ENCODE measurements at places on chromosomes 2 and 18. TPM values are rescaled to one million over a fixed set of nuclear protein-coding genes. Genes with fewer than 3 reads are reported as not detected.

- DNase-seq: no peak
Observed at GRCh38 chr2:42021464-42021863, 26.4 kb upstream of the PKDCC start.

DNA sequence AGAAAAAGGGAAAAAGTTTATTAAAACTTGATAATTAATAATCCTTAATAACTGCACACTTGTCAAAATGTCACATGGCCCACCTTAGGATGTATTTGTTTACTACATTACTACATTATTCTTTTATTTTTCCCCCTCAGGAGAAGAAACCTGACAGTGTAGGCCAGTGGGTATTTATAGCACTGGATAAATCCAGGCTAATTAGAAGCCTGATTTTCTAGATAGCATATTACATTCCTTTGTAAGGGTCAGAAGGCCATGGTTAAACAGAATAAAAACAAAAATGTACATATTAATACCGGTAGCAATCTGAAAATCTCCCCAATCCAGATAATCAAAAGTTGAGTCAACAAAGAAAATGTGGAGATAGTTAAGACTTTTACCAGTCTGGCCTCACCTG, 21.5 kb upstream of the KIDINS220 start:
- DNase-seq: no peak

DNA sequence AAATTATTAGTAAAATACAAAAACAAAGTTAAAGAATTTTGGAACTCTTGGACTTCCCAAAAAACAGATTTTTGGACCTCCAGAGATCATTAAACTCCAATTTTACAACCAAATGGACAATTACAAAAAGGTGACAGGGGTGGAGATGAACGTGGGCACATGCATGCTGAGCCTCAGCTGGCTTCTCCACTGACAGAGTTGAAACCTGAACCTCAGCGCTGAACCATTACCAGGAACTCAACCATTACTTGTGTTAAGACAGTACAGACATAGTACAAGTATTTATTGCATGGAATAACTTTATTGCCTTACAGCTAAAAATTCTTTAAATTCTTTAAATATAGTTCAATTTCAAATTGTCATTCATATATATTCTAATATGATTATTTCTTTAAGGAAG, 33.0 kb upstream of the KIDINS220 start:
- no peak for DNase-seq

DNA sequence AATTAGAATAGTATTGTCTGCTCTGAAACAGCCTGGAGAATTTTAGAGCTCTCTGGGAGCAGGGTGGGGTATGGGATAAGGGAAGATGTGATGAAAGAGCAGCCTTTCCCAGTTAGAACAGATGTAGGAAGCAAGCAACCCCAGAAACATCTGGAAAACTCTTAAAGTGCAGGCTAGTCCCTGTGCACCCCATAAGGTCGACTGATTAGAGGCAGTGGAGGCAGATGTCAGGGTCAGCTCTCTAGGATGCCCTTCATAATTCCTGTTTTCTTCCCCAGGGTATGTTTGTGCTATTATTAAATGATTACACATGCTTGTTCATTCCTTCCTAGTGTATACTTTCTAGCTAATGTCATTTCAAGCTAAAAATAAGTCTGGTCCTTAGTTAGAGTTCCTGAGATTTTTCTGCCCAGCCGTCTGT, 41.7 kb downstream of the PTPRM start:
- DNase-seq: no peak

- DNase-seq: no peak
Observed at GRCh38 chr2:108240966-108241365, 1.2 kb downstream of the SULT1C3 start.

DNA sequence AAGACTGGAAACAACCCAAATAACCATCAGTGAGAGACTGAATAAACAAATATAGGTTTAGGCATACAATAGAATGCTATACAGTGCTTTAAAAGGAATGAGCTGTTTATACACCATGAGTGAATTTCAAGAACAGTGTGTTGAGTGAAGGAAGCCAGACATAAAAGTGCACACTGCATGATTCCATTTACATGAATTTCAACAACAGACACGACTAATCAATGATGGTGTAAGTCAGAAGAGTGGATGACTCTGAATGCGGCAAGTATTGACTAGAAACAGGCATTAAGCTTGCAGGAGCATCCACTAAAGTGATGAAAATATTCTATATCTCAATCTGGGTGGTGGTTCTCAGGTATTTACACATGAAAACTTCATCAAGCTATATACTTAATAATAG, 142.7 kb upstream of the SLC39A10 start:
- no peak for DNase-seq

- DNase-seq: no peak
Observed at GRCh38 chr2:73101626-73102256, 11.0 kb downstream of the RAB11FIP5 start.

DNA sequence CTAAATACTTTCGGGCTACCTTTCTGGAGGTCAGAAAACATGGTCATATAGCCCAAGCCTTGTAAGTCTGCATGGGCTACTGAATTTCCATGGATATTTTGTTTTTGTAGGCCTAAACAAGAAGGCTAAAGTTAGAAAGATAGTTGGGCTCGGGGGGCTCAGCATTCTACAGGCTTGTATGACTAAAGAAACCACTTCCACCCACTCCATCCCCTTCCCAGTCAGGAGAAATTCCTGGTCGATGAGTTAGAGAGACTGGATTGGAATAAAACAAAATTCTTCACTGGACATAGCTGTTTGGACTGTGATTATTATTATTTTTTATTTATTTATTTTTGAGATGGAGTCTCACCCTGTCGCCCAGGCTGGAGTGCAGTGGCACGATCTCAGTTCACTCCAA, 539.4 kb upstream of the TNP1 start:
- no peak for DNase-seq

DNA sequence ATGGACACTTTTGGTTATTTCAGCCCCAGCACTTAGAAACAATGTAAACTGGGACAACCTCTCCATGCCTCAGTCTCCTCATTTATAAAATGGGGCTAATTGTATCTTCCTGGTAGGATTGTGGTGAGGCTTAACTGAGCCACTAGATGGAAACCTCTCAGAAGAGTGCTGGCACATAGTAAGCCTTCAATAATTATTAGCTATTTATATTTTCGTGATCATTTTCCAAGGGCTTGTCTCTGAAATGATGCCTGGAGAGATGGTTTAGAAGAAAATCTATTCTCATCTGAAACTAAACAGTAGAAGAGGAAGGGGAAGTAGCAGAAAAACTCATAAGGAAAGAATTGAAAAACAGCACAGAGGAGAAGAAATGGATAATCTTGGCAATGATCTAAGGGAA, 6.8 kb downstream of the RAX start:
- no peak for DNase-seq

DNA sequence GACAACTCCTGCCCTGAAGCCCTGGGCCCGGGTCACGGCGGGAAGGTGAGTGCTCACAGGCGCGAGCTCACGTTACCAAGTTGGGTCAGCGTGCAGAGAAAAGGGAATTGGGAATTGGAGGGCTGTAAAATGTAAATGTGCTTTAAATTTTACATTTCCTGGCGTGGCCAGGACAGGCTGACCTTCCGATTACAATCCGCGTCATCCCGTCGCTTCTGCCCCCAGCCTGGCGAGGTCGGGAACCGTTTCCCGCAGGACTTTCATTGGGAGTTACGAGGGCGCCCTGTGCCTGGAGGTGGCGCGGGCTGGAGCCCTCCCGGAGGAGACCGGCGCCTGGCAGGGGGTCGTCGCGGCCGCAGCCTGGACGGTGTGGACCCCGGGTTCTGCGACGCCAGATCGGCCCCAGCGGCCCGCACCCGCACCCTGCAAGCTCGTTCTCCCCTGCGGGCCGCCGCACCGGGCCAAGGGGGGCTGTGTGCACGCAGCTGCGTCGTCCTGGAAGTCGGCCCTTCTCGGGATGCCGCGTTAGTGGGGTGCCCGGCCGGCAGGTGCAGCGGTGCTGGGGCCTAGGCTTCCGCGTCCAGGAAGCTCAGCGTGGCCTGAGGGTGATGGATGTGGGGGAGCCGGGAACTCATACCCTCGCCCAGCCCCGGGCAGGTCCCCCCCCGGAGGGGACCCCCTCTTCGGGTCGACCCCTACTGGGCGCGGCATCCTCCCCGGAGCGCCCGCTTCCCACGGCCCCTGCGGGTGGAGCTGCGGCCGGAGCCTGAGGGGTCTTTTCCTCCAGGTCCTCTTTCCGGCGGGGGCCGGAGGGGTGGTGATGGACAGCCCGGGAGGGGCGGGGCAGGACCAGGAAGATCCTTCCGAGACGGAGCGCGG, 63.9 kb downstream of the LRRFIP1 start:
- no peak for DNase-seq

DNA sequence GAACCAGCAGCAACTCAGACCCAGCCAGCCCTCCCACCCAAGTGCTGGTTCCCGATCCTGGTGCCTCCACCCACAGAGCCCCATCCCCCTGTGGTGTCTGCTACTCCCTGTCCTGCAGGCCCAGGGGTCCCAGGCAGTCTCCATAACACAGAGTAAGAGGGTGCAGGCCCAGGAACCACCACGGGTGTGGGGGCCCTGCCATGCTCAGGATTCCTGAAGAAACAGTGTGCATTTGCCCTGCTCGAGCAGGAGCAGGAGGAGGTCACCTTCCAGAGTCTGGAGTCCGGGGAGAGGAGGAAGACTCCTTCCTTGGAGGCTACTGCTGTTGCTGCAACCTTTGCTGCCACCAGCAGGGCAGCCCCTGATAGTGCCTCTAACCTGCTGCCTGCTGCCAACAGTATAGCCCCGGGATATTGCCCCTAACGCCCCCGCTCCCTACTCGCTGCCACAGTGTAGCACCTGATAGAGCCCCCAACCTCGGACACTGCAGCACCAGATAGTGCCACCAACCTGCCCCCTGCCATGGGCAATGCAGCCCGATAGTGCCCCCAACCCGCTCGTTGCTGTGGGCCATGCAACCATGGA, 46.8 kb upstream of the ANKRD62 start:
- DNase-seq: no peak

- DNase-seq: no peak
Observed at GRCh38 chr18:36031407-36031806, 36.0 kb downstream of the RPRD1A start.

GRCh38 chr2:161068670-161069069, 91.6 kb upstream of the TANK start:
- DNase-seq: no peak

DNA sequence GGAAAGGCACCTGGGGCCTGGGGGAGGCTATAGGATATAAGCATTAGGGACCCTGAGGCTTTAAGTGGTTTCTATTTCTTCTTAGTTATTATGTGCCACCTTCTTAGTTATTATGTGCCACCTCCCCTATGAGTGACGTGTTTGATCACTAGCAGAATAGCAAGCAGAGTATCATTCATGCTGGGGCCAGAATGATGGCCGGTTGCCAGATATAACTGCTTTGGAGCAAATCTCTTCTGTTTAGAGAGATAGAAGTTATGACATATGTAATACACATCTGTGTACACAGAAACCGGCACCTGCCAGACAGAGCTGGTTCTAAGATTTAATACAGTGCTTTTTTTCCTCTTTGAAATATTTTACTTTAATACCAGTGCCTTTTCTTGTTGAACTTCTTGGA, 29.4 kb downstream of the LIPG start:
- DNase-seq: no peak

DNA sequence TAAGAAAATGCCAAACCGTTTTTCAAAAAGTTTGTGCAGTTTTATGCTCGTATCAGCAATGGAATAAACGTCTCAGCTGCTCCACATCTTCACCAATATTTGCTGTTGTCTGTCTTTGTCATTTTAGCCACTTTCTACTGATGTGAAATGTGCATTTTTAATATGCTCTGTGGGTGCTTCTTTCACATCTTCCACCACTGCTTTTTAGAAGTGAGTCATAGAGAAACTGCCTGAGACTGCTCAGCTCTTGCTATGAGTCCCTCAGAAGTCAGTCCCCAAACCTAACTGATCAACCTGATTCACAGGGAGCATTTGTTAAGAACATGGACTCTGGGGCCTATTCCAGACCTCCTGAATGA, 41.0 kb upstream of the EPC2 start:
- DNase-seq: no peak

DNA sequence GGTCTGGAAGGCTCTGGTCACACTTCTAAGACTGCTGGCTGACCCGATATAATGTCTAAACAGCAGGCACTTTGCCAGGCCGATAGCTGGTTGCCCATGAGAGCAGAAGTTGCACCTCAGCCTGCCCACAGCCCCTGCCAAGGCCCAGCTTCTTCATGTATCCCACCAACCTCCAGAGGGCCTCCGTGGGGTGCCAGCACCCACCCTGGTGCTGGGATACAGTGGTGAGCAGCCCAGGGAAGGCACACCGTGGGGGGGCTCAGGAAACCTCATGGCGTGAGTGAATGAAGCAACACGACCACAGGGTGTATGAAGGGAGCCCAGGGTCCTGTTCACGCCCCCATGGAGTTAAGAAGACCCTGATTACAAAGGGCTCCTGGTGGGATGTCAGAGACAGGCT, 16.2 kb upstream of the GLI2 start:
- no peak for DNase-seq

- no peak for DNase-seq
Observed at GRCh38 chr2:39995005-39995737, 216.1 kb upstream of the THUMPD2 start.

DNA sequence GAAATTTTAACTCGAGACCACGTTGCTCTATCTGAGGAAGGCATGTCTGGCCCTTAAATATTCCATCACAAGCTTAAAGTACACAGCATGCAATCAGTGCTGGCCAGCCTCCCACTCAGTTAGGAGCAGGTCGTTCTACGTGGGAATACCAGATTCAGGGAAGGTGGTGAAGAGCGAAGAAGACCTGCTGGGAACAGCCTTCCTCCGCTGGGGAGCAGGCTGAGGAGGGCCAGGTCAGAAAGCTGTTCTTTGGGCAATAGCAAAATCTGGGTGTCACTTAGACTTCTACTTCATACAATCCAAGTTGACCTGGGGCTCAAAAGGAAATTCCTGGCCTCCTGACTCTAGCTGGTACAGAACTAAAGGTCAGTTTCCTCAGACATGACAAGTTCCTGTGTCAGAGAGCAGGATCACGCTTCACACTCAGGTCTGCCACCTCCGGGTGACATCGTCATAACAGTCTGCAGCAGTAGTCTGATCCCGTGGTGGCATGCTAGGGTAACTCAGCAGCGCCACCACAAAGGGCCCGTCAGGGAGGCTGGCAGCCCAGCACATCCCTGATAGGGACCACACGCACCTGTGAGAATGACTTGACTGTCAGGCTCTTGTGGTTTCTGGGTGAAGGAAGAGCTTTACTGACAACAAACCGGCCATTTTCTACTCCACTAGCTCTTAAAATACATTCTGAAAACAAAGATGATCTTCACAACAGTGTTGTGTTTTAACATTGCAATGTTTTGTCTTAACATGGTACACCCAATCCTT, 35.2 kb upstream of the NAPG start:
- no peak for DNase-seq

DNA sequence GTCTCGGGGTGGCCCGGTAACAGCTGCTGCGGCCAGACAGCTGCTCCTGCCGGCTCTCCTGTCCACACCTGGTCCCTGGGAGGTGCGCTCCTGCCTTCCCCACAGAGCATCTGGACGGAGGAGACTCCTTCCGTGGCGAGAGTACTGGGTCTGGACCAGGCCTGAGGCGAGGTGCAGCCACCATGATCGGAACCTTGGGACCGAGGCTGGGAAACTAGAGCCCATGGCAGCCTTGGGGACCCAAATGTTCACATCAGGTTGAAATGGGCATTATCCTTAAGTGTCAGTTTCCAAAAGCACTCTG, 628 bp downstream of the GIGYF2 start:
- no peak for DNase-seq

- DNase-seq: no peak
Observed at GRCh38 chr2:156456616-156457015, 20.4 kb downstream of the GPD2 start.

Gene DSG1
- total RNA-seq: not detected

Gene EFR3B
- 0.63 TPM for total RNA-seq

Gene LCT
- not detected for total RNA-seq

Gene CNPPD1
- 47.9 TPM for total RNA-seq

Gene ADCYAP1
- total RNA-seq: 0.82 TPM

Gene ACVR1C
- 52.2 TPM for total RNA-seq

Gene UGT1A3
- not detected for total RNA-seq

Gene TMEM182
- total RNA-seq: 2.4 TPM

Gene SGPP2
- total RNA-seq: 9.8 TPM

Data from omental fat pad (tissue), 4 donors.